T-helper 2 cell treated with Interferon-gamma antibody and Interleukin-4, amounts not matched to agents 5 μg/mL and 100 μg/mL, for 36 hours (primary cell): ENCODE measurements at places on chromosomes 11 and 22.

GRCh38 chr22:21764038-21764804 is 28.6 kb upstream of the YPEL1 start:
- peak overlapping the region; percentile 8 for H3K4me3 ChIP-seq
- peak overlapping the region; percentile 4 for H3K27ac ChIP-seq
- peaks cover 60% of the 10 kb centered on the region for H3K4me1 ChIP-seq
- no peaks in the 10 kb centered on the region for H3K27me3 ChIP-seq
- peaks cover 68% of the 10 kb centered on the region for H3K36me3 ChIP-seq
- DNase-seq: peak; percentile 23

DNA sequence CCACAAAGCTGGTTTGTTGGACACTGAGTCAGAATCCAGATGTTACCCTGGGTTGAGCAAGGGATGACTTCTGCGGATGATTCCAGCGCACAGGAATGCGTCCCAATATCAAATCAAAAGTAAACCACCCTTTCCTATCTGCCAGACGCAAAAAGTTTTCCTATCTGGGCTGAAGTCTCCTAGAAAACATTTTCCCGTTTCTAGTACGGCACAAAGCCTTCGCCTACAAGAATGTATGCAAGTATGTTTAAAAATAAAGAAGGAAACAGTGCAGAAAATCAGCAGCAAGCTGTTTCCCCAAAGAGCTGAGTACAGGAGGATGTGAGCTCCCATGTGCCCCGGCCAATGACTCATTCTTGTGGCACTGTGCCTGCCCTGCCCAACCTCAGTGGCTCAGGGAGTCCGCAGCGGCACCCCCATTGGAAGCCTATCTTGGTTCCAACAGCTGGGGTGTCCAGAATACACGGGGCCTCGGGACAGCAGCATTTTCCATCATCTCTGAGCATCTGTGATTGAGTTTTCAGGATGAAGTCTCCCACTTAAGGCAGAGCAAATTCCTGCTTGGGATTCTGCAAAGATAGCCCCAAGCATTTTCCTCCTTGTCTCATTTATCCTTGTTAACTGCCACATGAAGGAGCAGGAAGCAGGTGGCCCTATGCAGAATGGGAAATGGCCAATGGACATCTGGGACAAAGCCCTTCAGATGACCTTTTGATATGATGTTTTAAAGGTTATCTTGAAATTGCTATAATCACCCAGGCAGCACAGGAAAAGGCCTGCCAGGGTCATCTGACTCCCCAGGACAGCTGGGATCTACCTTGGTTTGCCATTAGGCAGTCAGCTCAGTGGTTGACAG is 17.5 kb downstream of the KCNJ5 start:
- H3K27me3 ChIP-seq: peaks cover 50% of the 10 kb centered on the region
- no peak overlapping the region for H3K4me3 ChIP-seq
- no peak overlapping the region for H3K27ac ChIP-seq
- H3K36me3 ChIP-seq: no peaks in the 10 kb centered on the region
- H3K4me1 ChIP-seq: peaks cover 8% of the 10 kb centered on the region

- DNase-seq: no peak
- H3K4me3 ChIP-seq: no peak overlapping the region
- H3K27ac ChIP-seq: no peak overlapping the region
- no peaks in the 10 kb centered on the region for H3K27me3 ChIP-seq
Measured at GRCh38 chr22:45034156-45034555, 24.4 kb upstream of the PHF21B start.

DNA sequence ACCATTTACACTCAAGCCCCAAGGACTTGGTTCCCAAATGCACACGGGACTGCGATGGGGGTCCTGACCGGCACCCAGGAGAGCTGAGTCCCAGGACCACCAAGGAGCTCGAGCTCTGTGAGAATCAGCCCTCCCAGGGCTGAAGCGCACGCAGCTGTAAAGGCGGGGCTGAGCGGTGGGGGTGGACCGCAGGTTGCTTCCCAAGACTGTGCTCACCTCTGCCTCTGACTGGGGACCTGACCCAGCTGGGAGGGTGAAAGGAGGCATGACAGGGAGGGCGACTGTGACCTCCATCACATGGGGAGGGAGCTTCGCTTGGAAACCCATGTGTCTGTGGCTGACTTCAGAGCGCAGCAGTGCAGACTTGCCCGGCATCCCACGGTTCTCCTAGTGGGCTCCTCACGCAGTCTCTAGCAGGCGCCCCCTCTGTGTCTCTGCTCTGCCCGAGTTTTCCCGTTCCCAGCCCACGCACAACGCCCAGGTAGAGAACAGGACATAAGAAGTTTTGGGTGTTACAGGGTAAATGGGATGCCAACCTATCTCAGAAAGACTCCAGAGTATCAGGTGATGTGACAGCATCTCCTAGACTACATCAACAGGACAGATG is 15.4 kb upstream of the NAP1L4 start:
- peaks cover 51% of the 10 kb centered on the region for H3K36me3 ChIP-seq
- H3K27ac ChIP-seq: peak overlapping the region; percentile 26
- no peak overlapping the region for H3K4me3 ChIP-seq
- peaks cover 16% of the 10 kb centered on the region for H3K4me1 ChIP-seq

GRCh38 chr22:50702261-50702671 is 29.6 kb downstream of the SHANK3 start:
- no peak overlapping the region for H3K27ac ChIP-seq
- H3K4me3 ChIP-seq: no peak overlapping the region
- no peaks in the 10 kb centered on the region for H3K36me3 ChIP-seq

DNA sequence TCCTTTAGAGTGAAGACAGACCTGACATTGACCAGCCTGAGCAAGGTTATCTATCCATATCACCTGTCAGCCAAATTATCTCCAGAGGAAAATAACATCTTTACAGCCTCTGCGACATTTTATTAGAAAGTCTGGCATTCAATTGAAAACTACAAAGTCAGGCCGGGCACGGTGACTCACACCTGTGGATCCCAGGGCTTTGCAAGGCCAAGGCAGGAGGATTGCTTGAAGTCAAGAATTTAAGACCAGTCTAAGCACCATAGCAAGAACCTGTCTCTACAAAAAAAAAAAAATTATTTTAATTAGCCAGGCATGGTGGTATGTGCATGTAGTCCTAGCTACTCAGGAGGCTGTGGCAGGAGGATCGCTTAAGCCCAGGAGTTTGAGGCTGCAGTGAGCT is 141.6 kb downstream of the RCN1 start:
- H3K27me3 ChIP-seq: peaks cover 8% of the 10 kb centered on the region
- no peaks in the 10 kb centered on the region for H3K4me1 ChIP-seq
- no peaks in the 10 kb centered on the region for H3K36me3 ChIP-seq
- no peak overlapping the region for H3K27ac ChIP-seq
- no peak for DNase-seq
- no peak overlapping the region for H3K4me3 ChIP-seq

DNA sequence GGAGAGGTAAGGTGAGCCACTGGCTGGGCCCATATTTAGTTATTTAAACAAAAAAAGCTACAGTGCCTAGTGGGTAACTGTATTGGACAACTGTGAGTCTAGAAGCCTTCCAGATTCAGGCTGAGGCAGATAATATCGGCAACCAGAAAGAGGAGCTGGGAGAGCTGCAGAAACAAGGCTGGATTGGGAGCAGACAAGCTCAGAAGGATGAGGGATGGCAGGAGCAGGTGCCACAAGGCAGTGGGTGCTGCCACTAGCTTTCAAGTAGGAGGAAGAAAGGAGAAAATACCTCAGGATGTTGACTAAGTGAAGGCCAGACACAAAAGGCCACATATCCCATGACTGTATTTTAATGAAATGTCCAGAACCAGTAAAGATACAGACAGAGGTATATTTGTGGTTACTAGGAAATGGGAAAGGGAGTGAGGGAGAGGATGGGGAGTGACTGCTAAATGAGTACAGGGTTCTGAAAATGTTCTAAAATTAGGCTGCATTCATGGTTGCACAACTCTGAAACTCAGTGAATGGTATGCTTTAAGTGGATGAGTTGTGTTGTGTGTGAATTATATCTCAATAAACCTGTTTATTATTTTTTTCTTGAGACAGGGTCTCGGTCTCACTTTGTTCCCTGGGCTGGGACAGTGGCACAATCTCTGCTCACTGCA is 11.8 kb upstream of the RAPSN start:
- no peak for DNase-seq
- H3K36me3 ChIP-seq: peaks cover 10% of the 10 kb centered on the region
- no peak overlapping the region for H3K4me3 ChIP-seq
- H3K27ac ChIP-seq: no peak overlapping the region
- H3K27me3 ChIP-seq: no peaks in the 10 kb centered on the region

GRCh38 chr11:66974724-66975404 is at the start of gene C11orf86:
Gene C11orf86, plus strand, starts transcription at chr11:66975304. Its CDS starts 59 bp downstream, at chr11:66975363.
- no peak for DNase-seq
- H3K4me3 ChIP-seq: no peak within 1 kb of the TSS
- no peak within 1 kb of the TSS for H3K27ac ChIP-seq
- H3K4me1 ChIP-seq: peaks cover 5% of the 10 kb centered on the region
- no peaks in the 10 kb centered on the region for H3K36me3 ChIP-seq
- no peaks in the 10 kb centered on the region for H3K27me3 ChIP-seq

DNA sequence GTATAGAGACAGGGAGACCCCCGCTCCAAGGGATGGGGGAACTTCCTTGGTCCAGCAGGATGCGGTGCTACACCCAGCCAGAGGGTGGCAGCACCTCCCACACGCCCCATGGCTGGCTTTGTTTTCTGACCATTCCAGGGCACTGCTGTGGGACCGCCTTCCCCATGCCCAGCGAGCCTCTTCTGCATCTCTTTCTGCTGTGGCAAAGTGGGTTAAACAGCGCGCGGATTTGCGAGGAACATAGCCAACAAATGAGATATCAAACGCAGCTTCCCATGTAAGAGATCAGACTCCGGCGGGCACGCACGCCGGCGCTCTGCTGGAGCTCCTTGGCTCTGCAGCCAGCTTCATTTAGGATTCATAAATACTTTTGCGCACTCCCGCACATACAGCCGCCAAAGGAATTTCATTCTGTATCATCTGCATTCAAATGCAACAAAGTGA is 485.8 kb upstream of the CADM1 start:
- no peaks in the 10 kb centered on the region for H3K4me1 ChIP-seq
- no peak overlapping the region for H3K4me3 ChIP-seq
- no peak for DNase-seq
- no peaks in the 10 kb centered on the region for H3K36me3 ChIP-seq

- H3K27ac ChIP-seq: no peak overlapping the region
- no peak for DNase-seq
- H3K4me1 ChIP-seq: no peaks in the 10 kb centered on the region
- H3K36me3 ChIP-seq: no peaks in the 10 kb centered on the region
- H3K4me3 ChIP-seq: no peak overlapping the region
- peaks cover 9% of the 10 kb centered on the region for H3K27me3 ChIP-seq
Measured at GRCh38 chr11:113457784-113458183, 17.4 kb downstream of the DRD2 start.

DNA sequence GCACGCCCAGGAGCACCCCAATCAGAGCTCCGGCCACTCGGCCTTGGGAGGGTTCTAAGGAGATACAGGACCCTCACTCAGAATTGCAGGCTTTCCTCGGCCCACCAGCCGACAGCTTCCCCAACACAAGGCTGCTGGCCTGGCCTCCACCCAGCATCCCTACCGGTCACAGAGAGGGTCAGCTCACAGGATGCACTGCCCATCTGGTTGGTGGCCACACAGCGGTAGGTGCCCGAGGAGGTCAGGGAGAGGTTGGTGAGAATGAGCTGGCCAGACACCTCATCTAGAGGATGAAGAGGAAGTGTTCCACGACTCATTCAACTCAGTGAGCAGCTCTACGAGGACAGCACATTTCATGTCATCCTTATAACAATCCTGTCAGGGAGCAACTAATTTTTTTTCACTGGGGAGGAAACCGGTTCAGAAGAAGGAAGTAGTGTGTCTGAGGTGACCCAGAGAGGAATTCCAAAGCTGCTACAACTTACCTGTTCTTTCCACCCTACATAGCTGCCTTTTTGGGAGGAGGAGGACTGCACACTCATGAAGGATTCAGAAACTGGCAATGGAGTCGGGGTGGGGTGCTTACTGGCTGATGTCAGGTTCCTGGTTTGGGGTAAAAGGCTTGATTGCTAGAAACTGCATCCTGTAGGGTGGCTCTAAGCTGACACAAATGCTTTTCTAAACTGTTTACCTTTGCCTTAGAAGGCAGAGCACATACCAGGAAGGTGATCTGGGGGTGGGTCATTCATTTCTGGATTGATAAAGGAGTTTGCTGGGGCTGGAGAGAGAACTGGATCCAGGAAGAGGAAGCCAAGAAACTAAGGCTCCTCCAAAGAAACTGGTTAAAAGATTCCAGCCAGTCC is 3.3 kb downstream of the VSIG2 start:
- no peak overlapping the region for H3K4me3 ChIP-seq
- DNase-seq: no peak
- no peak overlapping the region for H3K27ac ChIP-seq
- peaks cover 5% of the 10 kb centered on the region for H3K4me1 ChIP-seq

- no peaks in the 10 kb centered on the region for H3K36me3 ChIP-seq
- no peak for DNase-seq
- H3K27ac ChIP-seq: no peak overlapping the region
- H3K4me3 ChIP-seq: no peak overlapping the region
- peaks cover 32% of the 10 kb centered on the region for H3K27me3 ChIP-seq
- H3K4me1 ChIP-seq: no peaks in the 10 kb centered on the region
Measured at GRCh38 chr11:33835143-33835878, 56.6 kb downstream of the LMO2 start.

DNA sequence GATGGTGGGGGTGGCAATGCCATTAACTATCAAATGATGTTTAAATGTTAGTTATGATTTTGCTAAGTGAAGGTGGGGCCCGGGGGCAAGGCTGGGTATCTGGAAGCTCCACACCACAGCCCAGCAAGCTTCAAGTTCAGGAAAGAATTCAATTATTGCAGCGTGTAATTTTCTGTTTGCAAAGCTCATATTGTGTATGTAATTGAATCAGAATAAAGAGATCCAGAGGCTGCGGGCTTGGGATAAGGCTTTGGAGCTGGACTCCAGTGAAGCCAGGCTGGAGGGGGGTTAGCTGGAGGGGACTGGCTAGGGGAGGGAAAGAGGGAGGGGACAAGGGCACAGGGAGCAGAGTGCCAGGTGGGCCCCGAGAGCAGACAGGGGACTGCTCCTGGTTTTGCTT is 557.1 kb upstream of the CADM1 start:
- peaks cover 6% of the 10 kb centered on the region for H3K4me1 ChIP-seq
- H3K27ac ChIP-seq: no peak overlapping the region
- H3K36me3 ChIP-seq: no peaks in the 10 kb centered on the region
- H3K4me3 ChIP-seq: no peak overlapping the region
- DNase-seq: no peak

DNA sequence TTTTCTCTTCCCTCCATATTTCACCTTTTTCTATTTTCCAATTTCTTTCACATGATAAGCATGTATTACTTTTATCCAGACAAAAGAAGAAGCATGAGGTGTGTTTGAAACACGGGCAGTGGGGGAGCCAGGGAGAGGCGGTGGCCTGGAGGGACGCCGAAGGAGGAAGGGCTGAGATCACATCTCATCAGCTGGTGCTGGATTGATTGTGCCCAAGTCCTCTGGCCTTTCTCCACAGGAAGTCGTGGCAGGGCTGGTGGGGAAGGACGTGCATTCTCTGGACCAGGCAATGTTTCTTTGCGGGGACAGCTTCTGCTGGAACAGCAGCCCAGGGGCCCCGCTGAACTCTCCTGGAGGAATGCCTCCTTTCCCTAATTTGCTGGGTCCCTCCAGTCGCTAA is 82.9 kb downstream of the MIAT start:
- DNase-seq: no peak
- H3K27ac ChIP-seq: no peak overlapping the region
- no peaks in the 10 kb centered on the region for H3K4me1 ChIP-seq
- H3K4me3 ChIP-seq: no peak overlapping the region

- peaks cover 60% of the 10 kb centered on the region for H3K27me3 ChIP-seq
- H3K4me3 ChIP-seq: no peak overlapping the region
- DNase-seq: no peak
- peaks cover 2% of the 10 kb centered on the region for H3K36me3 ChIP-seq
- no peaks in the 10 kb centered on the region for H3K4me1 ChIP-seq
- no peak overlapping the region for H3K27ac ChIP-seq
Measured at GRCh38 chr11:121282386-121282785, 10.2 kb upstream of the SC5D start.
